ENCODE measurements at places on chromosomes 1 and 21.
A peak's percentile ranks its signal among the peaks of the same experiment; 100 is the strongest.

GRCh38 chr1:6249739-6250689, 6.0 kb downstream of the HES3 start:
- DNase-seq, result no peak

DNA sequence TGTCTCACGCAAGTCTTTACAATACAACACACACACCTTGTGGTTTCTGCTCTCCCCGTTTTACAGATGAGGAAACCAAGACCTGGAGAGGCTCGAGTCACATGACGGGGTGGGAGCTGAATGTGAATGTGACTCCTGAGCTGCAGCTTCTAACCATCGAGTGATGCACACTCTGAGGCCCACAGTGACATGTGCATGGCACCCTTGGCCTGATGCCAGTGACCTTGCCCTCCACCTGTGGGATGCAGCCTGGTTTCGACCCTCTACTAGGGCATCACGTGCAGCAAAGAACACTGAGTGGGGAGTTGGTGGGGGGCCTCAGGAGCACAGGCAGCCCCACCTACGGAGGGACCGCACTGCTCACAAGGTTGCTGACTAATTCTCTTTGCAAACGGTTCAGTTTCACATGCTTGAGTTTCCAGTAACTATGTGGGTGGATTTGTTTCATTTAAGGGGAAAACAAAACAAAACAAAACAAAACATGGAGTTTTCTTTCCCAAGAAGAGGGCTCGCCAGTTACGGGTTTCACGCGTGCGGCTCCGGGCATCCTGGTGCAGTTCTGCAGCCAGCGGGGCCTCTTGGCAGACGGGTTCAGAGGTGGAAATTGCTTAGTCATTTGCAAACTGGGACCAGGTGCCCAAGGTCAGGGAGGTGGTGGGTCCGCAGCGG, 22.9 kb downstream of the SPSB1 start:
- no peak for DNase-seq

GRCh38 chr1:49106445-49106844, 329.8 kb upstream of the BEND5 start:
- no peak for DNase-seq

DNA sequence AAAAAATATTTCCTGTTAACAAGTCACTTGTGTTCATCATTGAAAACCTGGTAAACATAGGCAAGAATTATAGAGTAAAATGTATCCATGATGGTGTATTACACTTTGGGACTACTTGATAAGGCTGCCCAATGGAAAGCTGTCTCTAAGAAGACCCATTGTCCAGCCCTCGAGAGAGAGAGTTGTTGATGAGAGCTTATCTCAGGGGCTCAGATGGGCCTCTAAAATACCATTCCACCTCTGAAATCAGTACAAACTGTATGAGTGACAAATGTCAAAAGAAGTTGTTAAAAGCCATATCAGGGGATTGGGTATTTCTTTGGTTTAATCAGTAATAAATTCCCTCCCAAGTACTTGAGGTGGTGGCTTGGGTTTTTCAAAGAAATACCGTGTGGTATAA, 96.1 kb downstream of the KCNK1 start:
- no peak for DNase-seq

GRCh38 chr1:20786253-20787028, 666 bp downstream of the HP1BP3 start:
- peak; percentile 89 for DNase-seq

- DNase-seq, result no peak
Observed at GRCh38 chr1:229694053-229694693, 68.1 kb downstream of the URB2 start.

DNA sequence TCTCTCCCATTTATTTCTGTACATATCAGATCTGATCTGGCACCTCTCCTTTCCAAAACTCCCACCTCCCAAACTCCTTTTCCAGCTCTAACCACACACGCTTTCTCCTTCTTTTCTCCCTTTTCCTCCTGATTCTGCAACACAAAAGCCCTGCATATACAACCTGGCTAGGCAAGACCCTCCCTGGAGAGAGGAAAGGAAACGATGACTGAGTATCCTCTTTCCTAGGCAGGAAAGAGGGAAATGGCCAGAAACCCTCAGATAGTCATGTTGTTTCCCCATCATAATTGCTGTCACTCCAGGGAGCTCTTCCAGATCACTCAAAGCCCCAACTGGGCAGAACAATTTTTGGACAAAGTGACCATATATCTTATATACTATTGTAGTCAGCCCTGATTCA, 32.3 kb upstream of the PRELP start:
- DNase-seq, result no peak

DNA sequence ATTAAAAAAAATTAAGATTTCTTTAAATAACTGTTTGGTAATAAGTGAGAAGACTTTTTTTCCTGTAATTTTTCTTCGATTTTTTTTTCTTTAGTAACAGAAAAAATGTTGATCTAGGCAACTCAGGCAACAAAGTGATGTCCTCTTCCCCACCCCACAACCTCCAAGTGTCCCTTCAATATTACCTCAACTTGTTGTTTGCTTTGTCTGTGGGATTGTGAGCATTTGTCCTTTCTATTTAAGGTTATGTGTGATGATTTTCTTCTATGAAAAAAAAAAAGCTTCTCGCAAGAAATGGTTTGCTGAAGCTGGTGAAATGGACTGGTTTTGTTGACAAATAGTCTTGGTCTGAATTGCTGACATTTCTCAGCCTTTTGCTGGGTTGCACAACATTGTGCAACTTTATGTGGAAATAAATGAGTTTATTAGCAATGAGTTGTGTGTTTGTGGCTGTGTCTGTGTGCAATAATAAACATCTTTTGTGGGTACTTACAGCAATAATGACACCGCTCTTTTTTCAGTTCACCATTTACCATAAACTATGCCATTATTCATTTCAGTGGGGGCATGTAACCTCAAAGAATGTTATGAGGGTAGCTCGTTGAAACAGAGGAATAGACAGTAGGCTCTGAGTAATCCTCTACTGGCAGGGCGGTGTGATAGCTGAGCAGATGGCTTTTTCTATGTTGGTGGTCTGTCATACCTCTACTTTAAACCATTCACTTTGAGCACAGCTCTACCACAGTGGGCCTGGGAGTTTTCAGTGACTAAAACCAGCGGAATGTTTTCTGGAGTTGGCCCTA, 218.4 kb downstream of the HLX start:
- no peak for DNase-seq

DNA sequence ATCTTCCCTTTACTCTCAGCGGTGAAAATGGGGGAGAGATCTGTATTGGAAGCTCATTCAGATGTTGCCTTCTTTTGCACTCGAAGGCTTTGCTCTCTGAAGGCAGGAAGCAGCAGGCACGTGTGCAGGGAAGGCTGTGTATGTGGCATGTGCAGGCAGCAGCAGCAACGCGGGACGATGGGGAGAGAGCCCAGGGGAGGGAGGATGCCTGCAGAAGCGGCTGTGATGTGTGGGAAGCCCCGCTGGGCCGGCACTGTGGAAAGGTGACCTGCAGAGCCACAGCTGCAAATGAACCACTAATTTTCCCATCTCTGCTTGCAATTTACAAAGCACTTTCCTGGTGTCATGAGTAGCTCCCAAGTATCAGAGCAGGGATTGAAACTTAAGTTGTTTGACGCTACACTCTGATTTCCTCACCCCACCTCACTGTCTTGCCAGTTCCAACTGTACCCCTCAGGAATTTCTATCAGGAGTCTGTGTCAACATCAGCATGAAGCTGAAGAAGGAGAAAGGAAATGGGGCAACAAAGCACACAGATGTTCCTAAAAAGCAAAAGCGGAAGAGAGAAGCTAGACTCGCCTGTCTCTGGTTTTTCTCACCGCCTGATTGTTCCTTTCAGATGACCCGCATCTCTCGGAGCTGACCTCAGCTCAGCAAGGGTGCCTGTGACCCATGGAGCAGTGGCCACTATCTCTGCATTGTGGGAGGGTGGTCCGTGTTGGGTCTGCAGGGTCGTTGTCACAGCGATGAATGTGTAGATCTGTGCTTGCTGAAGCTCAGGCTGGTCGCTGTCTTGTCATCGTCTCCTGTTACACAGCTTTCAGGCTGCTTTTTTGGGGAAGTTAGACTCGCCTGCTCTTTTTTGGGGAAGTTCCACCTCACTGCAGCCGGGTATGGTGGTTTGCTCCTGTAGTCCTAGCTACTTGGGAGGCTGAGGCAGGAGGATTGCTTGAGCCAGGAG, 156.1 kb downstream of the KIF26B start:
- no peak for DNase-seq

DNA sequence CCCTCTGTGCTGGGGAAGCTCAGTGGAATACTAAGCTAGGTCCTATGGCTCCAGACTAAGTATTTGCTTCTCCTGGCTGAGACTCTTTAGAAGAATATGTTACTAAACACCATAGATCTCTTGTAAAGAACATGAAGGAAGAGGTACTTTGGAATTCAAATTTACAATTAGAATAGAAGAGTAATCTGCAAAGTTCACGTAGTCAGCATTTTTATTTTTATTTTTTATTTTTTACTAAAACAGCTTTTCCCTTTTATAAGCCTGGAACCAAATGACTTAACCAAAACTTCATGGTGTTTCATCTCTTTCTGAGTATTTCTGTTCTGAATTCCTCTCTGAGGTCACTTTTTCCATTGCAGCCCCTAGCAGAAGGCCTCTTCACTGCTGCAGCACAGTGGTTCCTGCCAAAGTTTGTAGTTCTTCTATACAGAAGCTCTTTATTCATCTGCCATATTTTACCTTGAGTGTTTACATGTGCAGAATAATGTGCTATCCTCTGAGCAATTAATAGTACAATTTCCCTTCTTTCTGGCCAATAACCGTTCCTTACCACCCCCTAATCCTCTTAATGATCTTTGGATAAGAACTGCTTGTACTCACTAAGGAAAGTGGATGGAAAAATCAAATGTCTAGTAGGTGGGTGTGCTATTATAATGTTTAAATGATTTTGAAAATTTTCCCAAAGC, 27.2 kb downstream of the TSEN15 start:
- DNase-seq, result no peak

DNA sequence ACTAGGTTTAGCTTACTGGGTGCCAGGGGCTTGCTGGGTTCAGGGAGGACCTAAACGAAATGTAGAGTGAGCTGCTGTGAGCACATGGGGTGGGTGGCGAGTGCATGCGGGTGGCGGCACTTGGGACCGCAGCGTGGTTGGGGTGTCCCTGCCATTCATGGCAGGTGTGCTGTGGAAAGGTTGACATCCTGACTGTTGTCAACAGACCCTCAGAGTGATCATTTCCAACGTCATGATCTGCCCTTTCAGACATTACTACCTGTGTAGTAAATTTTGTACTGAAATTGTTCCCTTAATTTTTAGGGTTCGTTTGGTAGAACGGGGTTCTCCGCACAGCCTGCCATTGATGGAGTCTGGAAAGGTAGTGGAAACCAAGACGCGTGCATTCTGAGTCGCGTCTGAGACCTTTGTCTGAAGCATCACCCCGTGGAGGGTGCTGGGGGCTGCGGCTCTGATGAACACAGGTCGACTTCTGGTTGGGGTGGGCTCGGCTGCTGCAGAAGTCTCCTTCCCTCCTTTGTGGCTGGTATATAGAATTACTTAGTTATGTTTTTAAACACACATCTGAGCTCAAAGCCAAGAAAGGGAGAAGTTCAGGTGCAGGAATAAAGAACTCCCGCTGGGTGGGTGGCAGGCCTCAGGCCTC, 43.3 kb downstream of the S100B start:
- DNase-seq, result no peak

GRCh38 chr1:88324899-88325298, 359.2 kb upstream of the PKN2 start:
- DNase-seq, result no peak

GRCh38 chr1:171754971-171755370, 13.1 kb upstream of the VAMP4 start:
- no peak for DNase-seq

DNA sequence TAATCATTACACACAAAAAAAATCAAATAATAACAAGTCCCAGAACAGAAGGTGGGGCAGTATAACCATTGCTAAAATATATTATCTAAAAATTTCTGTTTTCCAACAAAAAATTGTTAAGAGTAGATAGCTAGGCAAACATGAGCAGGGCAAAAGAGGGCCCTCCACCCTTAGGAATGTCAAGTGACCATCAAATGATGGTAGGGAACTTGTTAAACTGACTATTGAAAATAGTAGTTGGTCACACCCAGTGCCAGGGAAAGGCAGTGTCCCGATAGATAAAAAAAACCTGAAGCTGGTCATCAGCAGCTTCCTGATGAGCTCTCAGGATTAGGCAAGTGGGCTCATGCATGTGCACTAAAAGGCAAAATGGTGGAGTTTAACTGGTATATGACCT, 18.4 kb upstream of the COP1 start:
- no peak for DNase-seq

DNA sequence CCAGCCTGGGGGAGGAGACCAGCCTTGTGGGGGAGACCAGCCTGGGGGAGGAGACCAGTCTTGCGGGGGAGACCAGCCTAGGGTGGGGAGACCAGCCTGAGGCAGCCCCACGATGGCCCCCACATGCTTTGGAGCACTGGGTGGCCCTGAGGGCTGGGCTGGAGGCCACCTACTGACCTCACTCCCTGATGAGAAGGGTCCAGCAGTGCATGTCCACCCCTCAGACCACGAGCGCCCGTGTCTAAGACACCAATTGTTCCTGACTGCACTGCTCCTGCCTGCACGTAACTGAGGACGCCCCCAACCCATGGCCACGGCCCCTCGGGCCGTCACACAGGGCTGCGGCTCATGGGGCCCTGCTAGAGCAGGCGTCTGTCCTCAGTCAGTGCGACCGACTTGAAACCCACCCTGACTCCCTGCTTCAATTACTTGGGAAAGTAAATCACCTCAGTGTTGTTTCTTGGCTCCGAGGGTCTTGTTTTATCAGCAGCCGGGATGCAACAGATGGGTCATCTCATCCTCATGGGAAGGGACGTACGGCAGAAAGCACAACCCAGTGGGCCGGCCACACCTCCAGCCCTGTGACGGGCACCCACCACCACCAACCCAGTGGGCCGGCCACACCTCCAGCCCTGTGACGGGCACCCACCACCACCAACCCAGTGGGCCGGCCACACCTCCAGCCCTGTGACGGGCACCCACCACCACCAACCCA, at the start of gene SPATC1L:
SPATC1L (minus strand) TSS at position 550 of the 715 bp plus-strand sequence. CDS start 1,643 bp downstream, outside the sequence.
- DNase-seq, result peak; percentile 24

DNA sequence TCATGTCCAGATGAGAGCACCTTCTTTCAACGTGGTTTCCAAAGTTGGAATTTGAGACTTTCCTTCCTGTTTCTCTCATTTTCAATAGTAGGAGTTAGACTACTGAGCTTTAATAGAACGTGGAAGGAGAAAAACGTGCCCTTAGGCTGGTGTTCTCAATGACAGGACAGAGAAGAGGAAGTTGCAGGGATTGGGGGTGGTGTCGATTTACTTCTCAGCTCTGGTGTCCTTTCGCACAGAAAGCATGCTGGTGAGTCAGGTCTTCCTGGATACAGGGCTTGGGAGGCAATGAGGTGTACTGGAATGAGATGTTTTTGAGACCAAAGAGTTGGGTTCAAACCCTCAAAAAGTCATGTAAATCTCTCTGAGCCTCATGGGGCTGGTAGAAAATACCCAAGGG, 67.1 kb downstream of the HIVEP3 start:
- DNase-seq, result no peak

DNA sequence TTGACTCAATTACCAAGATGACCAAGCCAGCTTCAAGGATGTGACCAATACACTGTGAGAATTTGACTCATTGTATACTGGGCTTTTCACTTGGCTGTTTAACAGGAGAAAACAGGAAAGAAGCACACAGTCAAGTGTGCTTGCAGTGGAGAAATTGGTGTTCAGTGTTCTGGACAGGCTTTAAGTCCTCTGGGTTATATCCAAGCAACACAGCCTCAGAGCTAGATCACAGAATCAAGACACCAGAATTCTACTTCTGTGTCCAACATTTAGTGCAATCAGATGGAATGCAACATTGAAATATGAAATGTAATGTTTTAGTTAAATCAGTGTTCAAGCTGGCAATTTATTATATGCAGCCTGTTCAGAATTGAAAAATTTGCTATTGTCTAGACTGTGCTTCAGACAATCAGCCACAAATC, 694.4 kb downstream of the LTN1 start:
- no peak for DNase-seq

- no peak for DNase-seq
Observed at GRCh38 chr1:47532921-47533792, 95.3 kb downstream of the FOXD2 start.

Measured in stimulated activated CD4-positive, alpha-beta T cell treated with anti-CD3 and anti-CD28 coated beads, TNF-alpha, amount 100 ng/mL, for 1 hour (primary cell).